ENCODE measurements at places on chromosomes 1 and 21. TPM values are rescaled to one million over a fixed set of nuclear protein-coding genes. Genes with fewer than 3 reads are reported as not detected.

DNA sequence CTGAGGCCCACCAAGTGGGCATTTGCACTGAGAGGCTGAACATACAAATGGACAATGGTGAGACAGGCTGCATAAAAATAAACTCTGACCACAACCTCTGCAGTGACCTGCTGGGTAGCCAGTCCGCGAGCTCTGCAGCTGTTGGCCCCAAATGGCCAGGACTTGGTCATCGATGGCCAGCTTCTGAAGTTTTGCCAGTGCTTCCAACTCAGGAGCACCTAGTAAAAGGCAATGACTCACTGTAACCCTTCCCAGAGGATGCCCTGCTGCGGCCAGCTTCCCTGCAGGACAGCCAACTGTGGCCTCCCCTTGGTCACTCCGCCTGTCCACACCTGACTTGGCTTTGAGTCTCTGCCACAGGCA lies 185.4 kb downstream of the DYRK1A start:
- peak; percentile 35 for DNase-seq

Gene KIAA0040
- 28.4 TPM for total RNA-seq

GRCh38 chr1:208917723-208918122 lies 665.8 kb upstream of the CAMK1G start:
- no peak for DNase-seq

Gene MNDA
- 2.0 TPM for total RNA-seq

GRCh38 chr1:17805869-17806684 lies 50.9 kb downstream of the ACTL8 start:
- no peak for DNase-seq

DNA sequence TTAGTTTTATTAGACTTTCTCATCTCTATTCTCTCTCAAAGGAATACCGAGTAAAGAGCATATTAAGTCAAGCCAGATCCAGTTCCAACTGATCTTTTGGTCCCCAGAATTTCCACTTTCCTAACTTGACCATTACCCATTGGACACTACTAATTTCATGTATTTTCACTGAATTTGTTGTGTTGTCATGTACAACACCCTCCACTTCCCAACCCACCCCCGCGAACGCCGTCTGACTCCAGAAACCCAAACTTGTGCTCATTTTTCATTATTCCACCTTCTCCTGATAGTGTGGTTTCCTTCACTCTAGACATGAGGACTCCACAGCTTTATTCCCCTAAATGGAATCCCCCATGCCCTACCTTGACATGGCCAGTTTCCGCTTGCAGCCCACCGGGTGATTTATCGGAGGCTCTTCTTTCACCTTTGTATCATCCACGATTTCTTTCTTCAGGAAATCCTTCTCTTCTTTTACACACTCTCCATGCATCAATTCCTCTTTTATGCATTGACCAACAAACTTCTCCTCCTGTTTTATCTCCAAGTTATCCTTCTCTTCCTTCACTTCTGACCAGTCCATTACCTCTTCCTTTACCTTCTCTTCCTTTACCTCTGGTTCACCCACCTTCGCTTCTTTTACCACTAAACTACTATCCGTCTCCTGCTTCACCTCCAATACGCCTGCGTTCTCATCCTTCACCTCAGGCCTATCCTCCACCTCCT lies 805 bp downstream of the ZNHIT6 start:
- DNase-seq: no peak

Gene GJA8
- total RNA-seq: not detected

DNA sequence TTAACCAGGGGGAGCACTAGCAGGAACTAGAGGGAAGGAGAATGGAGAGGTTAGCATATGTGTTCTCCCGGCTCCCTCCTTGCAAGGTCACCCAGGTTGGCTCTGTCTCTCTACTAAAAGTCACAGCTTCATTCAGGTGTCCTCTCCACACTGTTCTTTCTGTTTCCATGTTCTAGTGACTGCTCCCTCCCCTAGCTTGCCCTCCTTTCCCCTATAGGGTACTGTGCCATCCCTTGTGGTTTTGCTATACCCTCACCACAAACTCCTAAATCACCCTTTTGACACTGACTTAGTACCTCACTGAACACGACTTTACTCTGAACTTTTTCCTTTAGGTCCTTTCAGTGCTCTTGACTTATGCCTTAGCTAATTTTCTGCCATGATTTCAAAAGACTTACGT lies 389.3 kb downstream of the ST6GALNAC3 start:
- no peak for DNase-seq

DNA sequence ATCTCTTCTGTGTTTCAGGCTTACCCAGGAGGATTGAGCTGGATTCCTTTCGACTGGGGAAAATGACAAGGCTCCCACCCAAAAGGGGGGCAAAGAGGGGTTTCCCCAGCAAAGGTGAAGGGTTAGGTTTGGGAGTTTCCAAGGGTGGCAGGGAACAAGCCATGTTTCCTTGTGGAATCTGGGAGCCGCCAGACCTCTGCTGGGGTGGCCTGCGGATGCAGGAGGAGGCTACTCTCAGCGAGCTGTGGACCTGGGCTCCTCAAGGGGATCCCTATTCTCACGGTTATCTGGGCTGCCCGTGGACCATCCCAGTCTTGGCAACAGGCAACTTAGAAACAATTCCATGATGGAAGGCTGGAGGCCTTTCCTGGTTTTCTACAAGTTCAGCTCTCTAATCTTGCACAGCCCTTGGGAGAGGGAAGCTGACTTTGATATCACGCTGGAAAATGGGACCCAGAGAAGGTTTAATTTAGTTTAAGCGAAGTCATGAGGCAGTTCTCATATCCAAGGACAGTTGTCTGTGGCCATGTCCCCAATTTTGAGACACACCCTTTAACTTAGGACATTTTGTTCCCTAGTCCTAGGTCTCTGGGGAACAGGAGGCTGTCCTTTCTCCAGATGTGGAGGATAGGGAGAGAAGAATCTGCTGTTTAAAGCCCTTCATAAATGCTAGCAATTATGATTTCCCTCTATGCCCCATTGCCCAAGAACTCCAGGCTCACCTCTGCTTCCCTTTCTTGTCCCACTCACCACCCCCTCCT lies 24.7 kb upstream of the STUM start:
- no peak for DNase-seq
